ENCODE measurements at places on chromosomes 5 and 9. TPM values are rescaled to one million over a fixed set of nuclear protein-coding genes. Genes with fewer than 3 reads are reported as not detected.

Gene SLC6A7
- not detected for total RNA-seq

Gene USP20
- total RNA-seq, result 74.4 TPM

Gene NUP214
- 78.5 TPM for total RNA-seq

Gene LCN12
- total RNA-seq, result 1.4 TPM

Gene ADAMTS16
- total RNA-seq, result not detected

Gene RFX3
- 20.2 TPM for total RNA-seq

Gene PNPLA7
- total RNA-seq, result 6.8 TPM

Gene TEK
- total RNA-seq, result not detected

Gene GMCL2
- total RNA-seq, result not detected

Gene FCN2
- total RNA-seq, result not detected

Gene C9orf153
- total RNA-seq, result 0.21 TPM

Gene FOXI1
- not detected for total RNA-seq

Gene PCDHA9
- not detected for total RNA-seq

Gene PCDHGA11
- total RNA-seq, result 0.22 TPM

Gene S1PR3
- total RNA-seq, result 0.48 TPM
